ENCODE measurements at places on chromosomes 11 and 22.

- ATAC-seq: no peak
These were observed 1328.9 kb downstream of the BRD1 start for GRCh38 chr22:48498526-48499331.

DNA sequence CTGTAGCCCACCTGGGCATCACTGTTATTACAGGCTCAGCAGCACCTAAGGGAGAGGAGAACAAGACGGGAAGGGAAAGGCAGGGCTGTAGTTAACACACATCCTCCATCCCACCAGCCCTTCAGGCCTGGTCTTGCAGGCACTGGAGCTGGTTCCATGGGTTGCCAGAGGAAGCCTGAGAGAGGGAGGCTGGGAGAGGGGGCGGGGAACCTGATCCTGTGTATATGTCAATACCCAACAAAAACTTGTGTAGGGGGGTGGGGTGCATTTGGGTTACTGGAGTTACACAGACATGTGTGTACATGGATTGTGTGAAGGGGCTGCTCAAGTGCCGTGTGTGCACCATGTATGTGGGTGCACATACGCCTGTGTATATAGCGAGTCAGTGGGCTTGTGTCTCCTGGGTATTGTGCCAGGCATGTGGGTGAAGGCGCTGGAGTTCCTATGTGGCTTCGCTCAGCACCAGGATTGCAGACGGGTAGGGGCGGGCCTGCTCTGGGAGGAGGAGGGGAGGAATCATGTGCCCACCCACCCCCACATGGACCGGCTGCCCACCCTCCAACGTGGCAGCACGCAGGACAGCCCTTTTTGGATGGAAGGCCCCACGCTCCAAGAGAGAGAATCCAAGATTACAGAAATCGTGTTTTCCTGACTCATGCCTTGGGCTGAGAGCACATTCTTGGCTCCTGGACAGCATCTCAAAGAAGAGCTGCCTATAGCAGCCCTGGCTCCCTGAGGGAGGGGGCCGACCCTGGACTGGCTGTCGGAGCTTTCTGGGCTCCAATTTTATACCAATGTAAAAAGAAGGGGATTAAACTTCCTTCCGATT, 4.2 kb upstream of the SERPINH1 start:
- peak; percentile 24 for ATAC-seq

DNA sequence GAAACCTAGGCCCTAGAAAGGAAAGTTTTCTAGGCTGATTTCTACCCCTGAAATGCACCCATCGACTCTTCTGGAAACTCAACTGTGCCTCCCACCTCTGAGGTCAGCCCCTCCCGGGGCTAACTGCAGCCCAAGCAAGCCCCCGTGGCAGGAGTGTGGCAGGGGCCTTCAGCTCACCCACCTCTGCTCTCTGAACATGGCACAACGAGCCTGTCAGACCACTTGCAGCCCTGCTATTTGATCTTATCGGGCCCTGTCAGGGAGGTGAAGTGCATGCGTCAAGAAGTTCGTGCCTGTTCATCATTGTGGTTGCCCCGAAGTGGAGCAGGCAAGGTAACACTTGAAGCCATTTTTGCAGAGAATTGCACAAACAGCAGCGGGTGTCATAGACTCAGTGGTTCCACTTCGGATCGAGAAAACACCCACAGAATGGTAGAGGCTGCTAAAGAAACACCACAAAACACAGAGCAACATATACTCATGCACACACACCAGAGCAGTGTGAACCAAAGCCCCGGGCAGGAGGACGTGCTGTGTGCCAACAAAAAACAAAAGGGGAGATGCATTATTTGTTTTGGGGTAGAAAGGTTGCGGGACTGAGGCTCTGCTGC, 262.7 kb downstream of the ETS1 start:
- no peak for ATAC-seq

GRCh38 chr22:38049812-38050619, 7.2 kb upstream of the PICK1 start:
- ATAC-seq: no peak

GRCh38 chr11:34627197-34627596, 6.3 kb downstream of the EHF start:
- ATAC-seq: no peak

DNA sequence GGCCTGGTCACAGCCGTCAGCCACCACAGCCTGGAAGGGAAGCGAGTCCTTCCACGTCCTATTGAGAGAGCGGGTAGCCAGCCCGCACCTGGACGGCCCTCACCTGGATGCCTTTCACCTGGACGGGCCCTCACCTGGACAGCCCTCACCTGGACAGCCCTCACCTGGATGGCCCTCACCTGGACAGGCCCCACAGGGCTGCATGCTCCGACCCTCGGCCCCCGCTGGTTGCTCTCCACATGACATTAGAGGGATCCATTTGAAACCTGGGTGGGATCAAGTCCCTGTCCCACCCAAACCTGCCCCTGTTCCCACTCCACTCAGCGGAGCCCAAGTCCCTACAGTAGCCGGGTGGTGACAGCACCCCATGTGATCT, 3.7 kb downstream of the C1QTNF6 start:
- ATAC-seq: no peak

DNA sequence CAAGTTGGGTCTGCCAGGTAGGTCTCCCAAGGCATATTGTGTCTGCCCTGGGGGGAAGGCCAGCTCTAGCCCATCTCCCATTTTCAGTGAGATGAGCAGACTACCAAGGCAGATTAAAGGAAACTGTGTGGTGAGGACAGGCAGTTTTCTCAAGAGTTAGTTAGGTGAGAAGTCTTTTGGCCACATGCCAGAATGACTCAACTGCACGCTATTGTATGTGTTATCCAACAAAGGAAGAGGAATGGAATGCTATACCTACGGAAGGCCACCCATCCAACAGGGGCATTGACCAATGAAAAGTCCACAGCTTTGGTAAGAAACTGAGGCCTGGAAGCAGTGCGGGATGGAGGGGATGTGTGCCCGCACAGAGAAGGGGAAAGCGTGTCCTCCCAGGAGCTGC, 941.7 kb downstream of the NTM start:
- ATAC-seq: no peak

DNA sequence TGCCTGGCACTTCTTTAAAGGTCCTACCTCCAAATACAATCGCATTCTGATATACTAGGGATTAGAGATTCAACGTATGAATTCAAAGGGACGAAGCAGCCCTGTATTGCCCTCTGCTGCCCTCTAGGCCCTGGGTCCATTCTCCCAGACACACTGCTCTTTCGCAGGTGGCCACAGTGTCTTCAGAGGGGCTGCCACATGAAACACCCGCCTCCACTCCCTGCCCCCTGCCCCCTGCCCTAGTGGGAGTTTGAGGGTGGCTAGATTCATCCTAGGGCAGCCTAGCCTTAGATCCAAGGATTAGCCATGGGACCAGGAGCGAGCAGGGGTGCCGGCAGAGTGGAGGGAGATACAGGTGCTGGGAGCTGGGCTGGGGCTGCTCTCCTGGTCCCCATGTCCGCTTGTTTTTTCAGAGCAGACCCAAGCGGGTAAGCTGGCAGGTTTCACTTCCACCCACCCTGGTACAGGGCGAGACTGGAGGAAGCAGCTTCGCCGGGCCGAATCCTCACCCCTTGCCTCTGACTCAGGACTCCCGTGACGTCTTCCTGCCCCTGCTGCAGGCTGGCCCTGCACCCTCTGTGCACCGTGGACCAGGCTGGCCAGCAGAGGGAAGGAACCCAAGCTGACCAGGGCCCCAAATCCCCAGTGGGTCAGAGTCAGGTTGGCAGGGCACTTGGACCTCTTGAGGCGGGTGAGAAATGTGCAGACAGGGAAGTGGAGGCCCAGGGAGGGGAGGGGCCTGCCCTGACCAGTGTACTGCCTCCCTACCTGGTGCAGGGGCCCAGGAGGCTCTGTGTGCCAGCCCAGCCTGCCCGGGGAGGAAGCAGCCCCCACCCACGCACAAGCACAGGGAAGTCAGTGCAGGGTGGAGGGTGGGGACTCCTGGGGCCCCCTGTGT, 28.4 kb upstream of the HMOX1 start:
- peak; percentile 49 for ATAC-seq

GRCh38 chr11:112398798-112399478, 138.3 kb upstream of the PLET1 start:
- no peak for ATAC-seq

DNA sequence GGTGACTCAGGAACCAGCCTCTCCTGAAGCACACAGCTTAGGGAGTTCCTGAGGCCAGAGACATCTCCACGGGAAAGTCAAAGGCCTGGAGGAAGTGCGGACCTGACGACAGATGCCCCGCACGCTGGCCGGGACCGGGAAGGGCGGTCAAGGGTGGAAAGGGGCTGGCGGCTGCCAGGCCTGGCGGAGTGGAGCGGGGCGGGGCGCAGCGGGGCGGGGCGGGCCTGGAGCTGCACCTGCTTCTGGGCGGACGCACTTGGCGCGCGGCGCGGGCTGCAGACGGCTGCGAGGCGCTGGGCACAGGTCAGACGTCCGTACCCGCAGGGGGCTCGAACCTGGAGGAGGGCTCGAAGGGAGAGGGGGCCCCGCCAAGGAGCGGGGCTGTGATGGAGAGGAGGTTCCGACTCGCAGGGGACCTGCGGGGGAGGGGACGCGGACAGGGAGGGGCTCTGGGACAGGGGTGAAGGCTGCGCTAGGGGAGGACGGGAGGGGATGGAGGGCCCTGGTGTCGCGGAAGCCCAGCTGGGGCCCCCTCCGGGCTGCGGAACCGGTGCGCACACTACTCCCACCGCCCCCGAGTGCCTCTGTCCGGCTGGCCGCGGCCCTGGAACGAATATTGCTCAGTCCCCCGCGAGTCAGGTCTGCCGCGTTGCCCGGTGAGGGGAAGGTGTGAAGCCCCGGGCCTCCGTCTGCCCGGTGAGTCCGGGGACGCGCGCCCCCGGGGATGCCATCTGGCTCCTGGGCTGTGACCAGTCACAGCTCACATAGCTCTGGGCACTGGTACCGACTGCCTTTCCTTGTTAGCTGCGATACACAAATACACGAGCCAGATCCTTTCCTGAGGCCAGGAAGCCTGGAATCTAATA, at the start of gene TMEM45B:
Gene TMEM45B (plus strand): TSS at position 253 of the 866 bp plus-strand sequence. CDS start 36,635 bp downstream, outside the sequence.
- peak; percentile 82 for ATAC-seq

DNA sequence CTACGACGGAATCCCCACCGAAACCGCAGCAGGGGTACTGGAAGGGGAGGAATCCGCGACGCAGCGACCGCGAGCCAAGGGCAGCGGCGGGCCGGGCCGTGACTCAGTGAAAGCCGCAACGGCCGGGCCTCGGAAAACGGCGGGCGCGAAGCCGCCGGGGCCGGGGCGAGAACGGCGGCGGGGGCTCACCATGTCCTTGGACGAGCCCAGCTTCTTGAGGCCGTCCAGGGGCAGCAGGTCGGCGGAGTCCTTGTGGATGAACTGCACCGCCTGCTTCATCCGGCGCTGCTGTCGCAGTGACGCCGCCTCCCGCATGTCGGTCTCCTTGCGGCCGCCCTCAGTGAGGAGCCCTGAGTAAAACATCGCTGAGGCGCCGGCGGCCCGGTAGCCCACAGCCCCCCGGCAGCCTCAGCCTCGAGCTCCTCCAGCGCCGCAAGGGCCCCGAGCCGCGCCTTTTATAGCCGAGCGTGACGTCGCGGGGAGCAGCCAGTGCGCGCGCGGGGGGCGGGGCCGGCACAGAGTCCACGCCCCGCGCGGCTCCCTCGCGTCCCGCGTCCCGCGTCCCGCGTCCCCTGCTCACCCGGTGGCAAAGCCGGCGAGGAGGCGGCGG, at the start of gene NRIP3:
Gene NRIP3 (minus strand): TSS at position 429 of the 610 bp plus-strand sequence. CDS start 66 bp downstream, at position 363.
- ATAC-seq: peak; percentile 80

- no peak for ATAC-seq
These were observed 27.9 kb downstream of the PPFIA1 start for GRCh38 chr11:70298243-70298915.

- no peak for ATAC-seq
These were observed 31.5 kb upstream of the RAB38 start for GRCh38 chr11:88206751-88207150.

DNA sequence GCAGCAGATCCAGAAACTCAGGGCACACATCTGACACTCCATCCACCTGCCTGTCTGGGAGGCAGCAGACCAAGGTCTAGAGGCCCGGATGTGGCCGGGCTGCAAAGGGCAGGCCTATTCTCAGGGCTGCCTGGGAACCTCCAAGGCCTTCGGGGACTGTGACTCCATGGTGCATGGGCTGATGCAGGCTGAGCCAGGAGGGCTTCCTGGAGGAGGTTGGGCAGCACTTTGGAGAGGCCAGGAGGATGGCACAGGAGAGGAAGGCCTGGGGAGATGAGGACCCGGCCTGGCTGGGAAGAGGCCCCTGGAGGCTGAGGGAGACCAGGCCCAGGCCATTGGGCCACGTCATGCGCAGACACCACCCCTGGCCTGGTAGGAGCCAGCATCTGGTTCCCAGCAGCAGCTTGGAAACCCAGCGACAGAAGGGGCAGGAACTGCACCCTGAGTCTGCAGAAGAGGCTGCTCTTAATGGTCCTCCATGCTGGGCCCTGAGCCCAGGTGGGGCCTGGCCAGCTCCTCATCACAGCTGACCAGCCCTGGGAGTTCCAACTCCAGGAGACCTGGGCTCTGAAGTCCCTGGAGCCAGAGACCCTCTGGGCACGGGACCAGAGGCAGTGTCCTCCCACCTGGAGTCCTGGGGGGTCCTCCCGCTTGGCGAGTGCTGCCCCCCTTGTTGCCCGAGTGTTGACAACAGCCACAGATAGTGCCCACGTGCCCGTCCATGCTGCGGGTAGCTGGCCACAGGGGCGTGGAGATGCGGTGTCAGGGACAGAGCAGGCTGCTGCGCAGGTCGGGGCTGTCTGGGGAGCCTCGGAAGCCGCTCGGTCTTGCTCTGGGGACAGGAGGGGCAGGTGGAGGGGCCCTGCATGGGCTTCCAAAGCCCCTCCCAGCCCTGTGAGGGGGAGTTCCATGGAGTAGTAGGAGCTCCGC, 5.5 kb downstream of the PHLDA2 start:
- peak; percentile 1 for ATAC-seq

GRCh38 chr11:14852571-14853177, 39.4 kb downstream of the CYP2R1 start:
- no peak for ATAC-seq

GRCh38 chr22:36565686-36566085, 36.7 kb upstream of the EIF3D start:
- ATAC-seq: peak; percentile 36

DNA sequence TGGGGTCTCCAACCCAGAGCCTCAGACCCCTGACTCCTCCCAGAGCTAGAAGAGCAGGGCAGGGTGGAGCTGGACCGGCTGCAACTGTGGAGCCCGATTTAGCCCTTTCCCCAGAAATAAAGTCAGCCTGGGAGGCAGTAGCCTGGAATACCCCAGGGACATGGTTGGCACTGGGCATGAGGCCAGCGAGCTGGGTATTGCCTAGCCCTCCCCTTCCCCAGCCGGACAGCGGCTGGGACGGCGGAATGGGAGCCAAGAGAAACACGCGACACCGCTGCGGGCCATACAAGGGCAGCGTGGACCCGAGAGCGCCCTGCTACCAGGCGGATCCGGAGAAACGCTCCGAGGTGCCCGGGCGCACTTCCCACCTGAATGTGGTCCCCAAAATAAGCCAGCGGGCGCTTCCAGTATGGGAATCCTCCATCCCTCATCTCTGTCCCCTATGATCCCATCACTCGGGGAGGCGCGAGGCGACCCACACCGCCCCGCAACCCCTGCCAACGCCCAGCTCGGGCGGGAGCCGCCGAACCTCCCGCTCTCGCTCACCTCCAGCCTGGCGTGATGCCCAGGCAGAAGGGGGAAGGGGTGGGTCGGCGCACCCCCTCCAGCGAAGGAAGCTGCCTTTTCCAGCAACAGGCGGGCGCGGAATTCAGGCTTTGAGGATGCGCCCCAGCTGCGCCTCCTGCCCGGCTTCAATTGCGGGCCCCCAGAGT, 758 bp downstream of the MCAM start:
- ATAC-seq: no peak
